ENCODE measurements at places on chromosomes 1 and 21.

DNA sequence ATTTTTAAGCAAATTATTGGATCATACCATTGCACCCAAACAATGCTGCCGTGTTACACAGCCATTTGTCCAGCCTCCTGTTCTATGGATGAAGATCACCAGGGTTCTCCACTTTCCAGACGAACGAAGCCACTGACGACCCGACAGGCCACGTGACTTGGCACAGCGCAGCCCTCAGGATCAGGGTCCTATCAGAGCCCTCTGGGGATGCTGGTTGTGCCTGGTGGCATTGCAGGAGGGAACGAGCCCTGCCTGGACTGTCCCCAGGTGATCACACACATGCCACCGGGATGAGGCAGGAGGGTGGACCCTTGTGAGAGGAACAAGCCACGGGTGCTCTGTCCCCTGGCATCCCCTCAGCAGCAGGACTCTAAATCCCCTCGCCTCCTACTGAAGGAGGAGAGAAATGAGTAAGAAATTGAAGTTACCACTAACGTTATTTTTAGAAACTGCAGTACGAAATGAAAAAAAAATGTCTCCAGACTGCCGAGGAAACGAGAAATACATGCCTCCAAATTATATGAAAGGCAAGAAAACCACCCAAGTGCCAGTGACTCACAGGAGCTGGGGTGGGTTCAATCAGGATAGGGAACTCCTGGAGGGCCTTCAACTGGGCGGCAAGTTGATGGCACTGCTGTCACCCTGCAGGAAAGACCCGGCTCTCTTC, 58.7 kb upstream of the PDE9A start:
- DNase-seq = no peak

GRCh38 chr21:27202301-27202700, 235.4 kb upstream of the ADAMTS5 start:
- no peak for DNase-seq

- no peak for DNase-seq
Measured at GRCh38 chr21:36710729-36711048, 11.8 kb downstream of the SIM2 start.

DNA sequence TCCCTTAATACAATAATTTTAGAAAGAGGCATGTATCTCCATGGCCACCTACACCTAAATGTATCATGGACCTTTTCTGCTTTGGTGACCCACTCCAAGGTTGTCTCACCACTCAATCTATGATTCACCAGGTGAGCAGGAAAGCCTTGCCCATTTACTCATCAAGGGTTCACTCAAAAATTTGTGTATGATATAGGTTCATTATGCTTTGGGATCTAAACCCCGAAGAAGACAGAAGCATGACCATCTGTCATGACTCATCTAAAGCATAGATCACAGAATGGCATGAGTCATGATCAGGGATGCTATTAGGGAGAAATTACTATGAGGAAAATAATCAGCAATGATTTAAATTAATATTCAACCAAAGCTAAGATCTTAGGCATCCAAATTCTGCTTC, 38.5 kb downstream of the PYHIN1 start:
- no peak for DNase-seq
